ENCODE measurements at places on chromosomes 5 and 9.

- DNase-seq, result no peak
These were observed 96.5 kb upstream of the SMARCA2 start for GRCh38 chr9:1918622-1919021.

DNA sequence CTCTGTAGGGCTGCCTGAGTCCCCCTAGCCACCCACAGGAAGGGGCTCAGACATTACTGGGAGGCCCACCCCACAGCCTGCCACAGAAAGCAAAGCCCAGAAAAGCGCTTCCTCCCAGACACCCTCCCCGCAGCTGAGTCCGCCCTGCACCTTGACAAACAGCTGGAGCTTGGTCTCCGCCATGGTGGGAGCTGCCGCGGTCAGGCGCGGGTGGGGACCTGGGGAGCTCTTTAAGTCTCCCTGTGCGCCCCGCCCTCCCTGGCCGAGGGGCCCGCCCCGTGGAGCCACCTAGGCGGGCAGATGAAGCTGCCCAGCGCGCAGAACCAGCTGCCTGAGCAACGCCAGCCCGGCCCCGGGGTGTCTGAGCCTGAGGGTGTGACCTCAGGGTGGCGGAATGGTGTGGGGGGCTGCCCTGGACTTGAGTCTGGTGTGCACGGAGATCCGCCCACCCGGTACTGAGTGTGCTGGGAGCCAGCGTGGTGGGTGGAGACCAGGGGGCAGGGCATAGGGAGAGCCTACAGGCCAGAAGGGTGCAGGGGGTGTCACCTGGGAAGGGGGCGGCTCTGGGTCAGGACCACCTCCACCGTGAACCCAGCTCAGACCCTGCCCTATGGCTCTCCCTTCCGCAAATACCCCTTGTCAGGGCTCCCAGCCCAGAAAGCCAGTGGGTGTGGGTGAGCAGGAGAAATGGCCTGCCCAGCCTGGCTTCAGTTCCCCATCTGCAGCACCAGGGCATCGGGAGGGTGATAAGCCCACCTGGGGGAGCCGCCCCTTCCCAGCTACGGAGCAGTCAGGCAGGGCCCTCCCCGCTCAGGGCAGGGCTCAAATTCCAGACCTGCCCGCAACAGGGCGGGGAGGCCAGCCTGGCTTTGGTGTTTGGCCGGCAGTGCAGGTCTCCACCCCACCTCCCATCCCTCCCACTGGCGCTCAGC lies at the start of gene CLIC3:
TSS of gene CLIC3 (minus strand) at position 208 of the 932 bp plus-strand sequence. CDS start at position 183, 25 bp downstream.
- DNase-seq, result peak; percentile 66

- no peak for DNase-seq
These were observed 69.9 kb downstream of the PPARGC1B start for GRCh38 chr5:149799965-149800516.

DNA sequence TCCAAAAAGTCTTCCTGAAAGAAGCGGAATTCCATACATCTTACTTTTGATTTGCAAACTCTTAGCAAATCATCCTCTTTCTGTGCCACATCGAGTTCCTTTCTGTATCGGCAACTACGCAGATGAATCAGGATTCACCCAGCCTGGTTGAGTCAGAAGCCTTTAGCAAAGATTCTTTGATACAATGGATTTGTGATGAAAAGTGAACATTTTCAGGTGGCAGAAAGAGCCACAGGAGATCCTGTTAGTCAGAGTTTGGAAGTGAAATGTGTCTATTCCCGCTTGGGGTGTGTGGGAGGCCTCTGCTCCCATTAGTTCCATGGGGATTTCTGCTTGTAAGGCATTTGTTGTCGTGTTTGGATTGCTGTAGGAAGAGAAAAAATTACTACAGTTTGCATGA lies 351.8 kb upstream of the WWC1 start:
- DNase-seq, result no peak

- no peak for DNase-seq
These were observed 864.6 kb upstream of the ACO1 start for GRCh38 chr9:31519826-31520225.

DNA sequence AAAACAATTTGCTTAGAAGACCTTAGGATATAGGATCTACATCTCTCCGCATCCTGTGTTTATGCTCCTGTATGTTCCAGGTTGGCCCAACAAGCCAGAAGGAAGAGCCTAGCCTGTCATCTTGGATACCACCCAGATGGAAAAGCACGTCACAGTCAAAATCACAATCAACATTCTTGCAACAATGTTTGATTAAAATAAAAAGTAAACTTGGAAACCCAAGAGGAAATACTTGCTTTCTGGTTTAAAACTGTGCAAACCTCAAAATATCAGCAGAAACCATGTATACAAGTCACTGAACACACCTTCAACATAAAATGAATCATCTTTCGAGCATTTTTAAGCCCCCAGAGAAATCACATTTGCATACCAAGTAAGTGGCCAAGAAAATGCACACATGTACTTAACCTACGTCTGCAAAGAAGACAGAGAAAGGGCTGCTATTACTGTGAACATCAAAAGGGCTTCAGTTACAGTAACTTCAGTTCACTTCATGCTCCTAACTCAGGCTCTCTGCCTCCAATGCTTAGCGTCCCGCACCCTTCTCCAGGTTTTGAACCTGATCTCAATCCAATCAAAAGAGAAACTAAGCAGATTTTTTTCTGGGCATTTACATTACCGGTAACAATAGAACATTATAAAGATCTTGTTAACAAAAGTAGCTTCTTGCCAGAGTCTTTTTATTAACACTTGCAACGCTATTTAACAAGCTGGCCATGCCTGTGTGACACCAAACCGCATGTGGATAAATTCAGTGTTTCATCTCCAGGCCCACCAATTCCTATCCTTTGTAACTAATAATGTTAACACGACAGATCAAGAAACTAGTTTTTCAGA lies 1.3 kb downstream of the ENC1 start:
- DNase-seq, result no peak

GRCh38 chr9:114370251-114370967 lies 17.4 kb downstream of the AKNA start:
- no peak for DNase-seq

- DNase-seq, result peak; percentile 84
These were observed 16.6 kb downstream of the STOM start for GRCh38 chr9:121353241-121354061.

DNA sequence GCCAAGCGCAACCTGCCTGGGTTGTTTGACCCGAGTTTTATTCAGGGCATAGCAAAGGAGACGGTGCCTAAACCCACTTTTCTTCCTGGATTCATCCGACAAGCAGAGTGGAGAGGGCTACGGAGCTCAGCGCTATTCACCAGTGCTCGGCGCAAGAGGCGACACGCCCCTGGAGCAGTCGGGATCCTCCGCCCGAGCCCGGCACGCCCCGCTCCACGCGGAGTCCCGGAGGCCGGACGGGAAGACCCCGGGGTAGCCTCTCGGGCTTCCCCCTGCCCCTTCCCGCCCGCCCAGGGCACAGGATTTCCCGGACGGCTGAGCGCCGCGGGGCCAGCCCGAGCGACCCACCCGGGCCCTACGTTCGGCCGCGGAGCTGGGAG lies 427 bp downstream of the SERINC5 start:
- peak; percentile 59 for DNase-seq

GRCh38 chr9:130692321-130692720 lies 1.3 kb upstream of the EXOSC2 start:
- peak; percentile 50 for DNase-seq

GRCh38 chr9:33029231-33029786 lies 4.2 kb downstream of the DNAJA1 start:
- DNase-seq, result no peak

DNA sequence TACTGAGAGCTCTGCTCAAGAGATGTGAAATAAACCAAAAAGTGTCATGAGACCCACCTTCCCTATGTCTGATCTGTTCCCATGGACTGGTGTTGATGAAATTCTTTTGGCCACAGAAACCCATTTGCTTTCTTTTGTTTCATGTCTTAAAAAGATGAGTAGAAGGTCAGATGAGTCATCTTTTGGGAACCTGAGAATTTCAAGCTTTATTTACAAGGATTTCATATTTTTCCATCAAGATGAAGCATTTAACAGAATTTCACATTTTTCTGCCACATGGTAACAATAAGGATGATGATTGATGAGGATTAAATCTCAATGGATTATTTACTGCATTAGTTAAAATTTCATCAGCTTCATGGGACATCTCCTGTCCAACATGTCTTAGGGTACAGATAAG lies 337.8 kb downstream of the DEPDC1B start:
- DNase-seq, result no peak

GRCh38 chr5:68194386-68194785 lies 21.2 kb upstream of the PIK3R1 start:
- no peak for DNase-seq

- DNase-seq, result no peak
These were observed 135.9 kb upstream of the OTULINL start for GRCh38 chr5:14445576-14446290.

- no peak for DNase-seq
These were observed 53.2 kb upstream of the ISOC1 start for GRCh38 chr5:129041196-129041881.

Data from activated CD8-positive, alpha-beta T cell treated with anti-CD3 and anti-CD28 coated beads for 36 hours (primary cell).